Nephron progenitor cell (in vitro differentiated cells): ENCODE measurements at places on chromosomes 16 and 17.

DNA sequence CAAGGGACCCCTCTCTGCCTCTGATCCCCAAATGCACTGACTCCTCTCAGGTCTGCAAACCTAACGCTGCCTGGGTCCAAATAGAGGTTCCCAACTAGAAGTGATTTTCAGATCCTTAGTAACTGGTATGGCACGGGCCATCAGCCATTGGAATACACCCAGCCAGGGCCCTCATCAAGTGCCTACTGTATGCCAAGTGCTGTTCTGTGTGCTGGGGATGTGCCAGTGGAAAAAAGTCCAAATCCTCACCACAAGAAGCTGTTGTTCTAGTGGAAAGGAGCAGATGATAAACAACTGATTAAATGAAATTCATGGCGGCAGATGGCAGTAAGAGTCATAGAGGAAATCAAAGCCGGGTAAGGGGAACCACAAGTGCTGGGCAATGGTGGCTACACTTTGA lies 57.2 kb upstream of the MED9 start:
- no peak for DNase-seq

DNA sequence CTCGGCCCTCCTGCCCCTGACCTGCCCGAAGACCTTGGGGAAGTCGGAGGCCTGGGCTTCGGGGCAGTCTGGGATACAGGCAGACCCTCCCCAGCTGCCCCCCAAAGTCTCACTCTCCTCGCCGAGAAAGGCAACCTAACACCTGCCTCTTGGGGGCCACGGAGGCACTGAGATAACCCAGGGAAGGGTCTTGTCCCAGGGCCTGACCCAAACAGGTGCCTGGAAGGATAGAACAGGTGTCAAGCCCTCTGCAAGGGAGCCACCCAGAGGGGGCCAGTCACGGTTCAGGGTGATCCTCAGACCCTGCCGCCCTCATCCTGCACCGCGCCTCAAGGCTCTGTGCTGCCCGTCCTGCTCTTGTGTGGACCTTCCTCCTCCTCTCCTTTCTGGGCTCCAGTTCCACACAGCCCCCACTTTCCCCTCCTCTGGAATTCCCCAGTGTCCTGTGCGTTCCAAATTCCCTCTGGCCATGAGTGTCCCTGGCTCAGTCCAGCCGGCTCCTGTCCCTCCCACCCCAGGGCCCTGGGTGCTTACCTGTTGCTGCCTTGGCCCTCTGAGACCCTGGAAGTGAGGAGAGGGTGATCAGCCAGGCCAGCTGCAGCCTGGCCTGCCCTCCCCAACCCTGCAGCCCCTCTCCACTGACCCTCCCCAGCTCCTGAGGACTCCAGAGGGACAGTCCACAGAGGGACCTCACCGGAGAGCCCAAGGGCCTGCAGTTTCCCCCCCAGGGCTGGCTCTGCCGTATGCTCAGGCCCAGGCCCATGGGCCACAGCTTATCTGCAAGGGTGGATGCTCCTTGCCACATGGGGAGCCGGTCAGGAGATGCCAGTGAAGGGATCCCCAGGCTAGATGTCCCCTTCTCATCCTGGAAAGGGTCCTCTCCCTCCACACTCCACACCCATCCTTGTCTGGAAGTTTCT lies 3.8 kb downstream of the PRSS27 start:
- no peak for DNase-seq

- no peak for DNase-seq
These were observed 63.7 kb upstream of the SIAH1 start for GRCh38 chr16:48448841-48449481.

- no peak for DNase-seq
These were observed 1.1 kb downstream of the CTRB1 start for GRCh38 chr16:75219838-75220237.

DNA sequence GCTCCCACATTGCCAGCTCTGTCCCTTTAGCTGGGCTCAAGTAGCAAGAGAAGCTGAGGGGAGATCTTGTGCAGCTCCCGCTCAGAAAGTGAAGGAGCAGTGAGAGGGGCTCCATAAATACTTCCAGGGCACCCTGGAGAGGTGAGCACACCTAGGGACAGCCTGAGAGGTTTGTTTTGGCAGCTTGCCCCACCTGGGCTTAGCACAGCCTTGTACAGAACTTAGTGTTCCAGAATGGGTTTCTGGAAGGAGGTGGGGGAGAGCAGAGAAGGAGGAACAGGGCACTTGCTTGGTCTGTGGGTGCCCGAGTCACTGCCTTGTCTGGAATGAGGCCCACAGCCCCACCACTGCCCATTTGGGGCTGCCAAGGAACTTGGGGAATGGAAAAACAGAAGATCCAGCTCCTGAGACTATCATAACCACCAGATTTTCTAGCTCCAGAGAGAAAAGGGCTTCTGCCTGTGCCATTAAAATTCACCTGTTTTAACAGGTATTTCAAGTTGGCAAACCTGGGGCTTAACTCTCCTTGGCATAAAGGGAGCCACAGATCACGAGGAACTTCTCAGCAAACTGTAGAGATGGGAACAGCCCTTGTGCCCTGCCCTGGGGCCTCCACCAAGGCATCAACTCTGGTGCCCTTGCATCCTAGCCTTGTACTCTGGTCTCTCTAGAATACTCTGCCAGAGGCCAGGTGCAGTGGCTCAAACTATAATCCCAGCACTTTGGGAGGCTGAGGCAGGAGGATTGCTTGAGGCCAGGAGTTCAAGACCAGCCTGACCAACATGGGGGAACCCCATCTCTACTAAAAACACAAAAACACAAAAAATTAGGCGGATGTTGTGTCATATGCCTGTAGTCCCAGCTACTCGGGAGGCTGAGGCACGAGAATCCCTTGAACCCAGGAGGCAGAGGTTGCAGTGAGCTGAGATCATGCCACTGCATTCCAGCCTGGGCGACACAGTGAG lies 1.9 kb downstream of the PRR15L start:
- no peak for DNase-seq

DNA sequence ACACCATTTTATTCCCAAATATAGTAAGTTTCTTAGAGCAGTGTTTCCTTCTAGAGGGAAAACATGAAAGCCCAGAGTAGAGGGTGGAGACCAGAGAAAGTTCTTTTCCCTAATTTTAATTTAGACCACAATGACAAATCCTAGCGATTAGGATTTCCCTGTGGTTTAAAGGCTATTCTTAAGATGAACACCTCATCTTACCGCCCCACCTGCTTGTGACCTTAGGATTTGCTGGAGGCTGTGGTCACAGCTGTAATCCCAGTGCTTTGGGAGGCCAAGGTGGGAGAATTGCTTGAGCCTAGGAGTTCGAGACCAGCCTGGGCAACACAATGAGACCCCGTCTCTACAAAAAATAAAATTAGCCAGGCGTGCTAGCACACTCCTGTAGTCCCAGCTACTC lies 51.1 kb downstream of the GPRC5B start:
- DNase-seq, result no peak

GRCh38 chr17:77546772-77547241 lies 406.0 kb downstream of the SEC14L1 start:
- DNase-seq, result peak; percentile 43

DNA sequence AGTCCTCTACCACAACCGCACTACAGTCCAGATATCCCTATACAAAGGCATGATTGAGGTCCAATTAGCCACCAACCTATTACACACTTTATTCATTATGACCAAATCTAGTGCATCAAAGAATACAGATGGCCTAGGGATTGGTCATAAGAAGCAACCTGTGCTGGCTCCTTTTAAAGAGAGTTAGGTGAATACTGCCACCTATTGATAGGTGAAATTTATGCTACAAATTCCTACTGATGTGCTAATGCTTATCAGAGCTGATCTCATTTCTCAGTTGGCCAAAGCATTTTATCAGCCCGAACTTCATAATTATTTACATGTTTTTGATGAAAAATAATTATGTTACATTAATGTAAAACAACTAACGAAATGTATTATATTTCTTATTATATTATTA lies 166.3 kb downstream of the ANKFN1 start:
- no peak for DNase-seq

DNA sequence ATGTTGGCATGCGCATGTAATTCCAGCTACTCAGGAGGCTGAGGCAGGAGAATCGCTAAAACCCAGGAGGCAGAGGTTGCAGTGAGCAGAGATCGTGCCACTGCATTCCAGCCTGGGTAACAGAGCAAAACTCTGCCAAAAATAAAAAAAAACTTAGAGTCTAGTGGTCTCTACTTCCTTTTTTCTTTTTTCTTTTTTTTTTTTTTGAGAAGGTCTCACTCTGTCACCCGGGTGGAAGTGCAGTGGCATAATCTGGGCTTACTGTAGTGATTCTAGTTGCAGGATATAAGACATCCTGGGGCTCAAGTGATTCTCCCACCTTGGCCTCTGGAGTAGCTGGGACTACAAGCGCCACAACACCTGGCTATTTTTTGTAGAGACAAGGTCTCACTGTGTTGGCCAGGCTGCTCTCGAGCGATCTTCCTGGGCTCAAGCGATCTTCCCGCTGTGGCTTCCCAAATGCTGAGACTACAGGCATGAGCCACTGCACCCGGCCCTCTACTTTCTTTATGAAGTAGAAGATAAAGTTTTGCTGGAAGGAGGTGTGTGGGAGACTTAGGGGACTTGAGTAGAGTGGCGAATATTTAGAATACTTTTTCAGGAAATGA lies 47.9 kb upstream of the TAOK1 start:
- no peak for DNase-seq

DNA sequence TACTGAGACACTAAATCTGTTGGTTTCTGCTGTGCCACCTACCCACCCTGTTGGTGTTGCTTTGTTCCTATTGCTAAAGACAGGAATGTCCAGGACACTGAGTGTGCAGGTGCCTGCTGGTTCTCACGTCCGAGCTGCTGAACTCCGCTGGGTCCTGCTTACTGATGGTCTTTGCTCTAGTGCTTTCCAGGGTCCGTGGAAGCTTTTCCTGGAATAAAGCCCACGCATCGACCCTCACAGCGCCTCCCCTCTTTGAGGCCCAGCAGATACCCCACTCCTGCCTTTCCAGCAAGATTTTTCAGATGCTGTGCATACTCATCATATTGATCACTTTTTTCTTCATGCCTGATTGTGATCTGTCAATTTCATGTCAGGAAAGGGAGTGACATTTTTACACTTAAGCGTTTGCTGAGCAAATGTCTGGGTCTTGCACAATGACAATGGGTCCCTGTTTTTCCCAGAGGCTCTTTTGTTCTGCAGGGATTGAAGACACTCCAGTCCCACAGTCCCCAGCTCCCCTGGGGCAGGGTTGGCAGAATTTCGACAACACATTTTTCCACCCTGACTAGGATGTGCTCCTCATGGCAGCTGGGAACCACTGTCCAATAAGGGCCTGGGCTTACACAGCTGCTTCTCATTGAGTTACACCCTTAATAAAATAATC lies 14.6 kb downstream of the STH start:
- no peak for DNase-seq

- no peak for DNase-seq
These were observed 281.5 kb downstream of the TOX3 start for GRCh38 chr16:52265446-52265861.

DNA sequence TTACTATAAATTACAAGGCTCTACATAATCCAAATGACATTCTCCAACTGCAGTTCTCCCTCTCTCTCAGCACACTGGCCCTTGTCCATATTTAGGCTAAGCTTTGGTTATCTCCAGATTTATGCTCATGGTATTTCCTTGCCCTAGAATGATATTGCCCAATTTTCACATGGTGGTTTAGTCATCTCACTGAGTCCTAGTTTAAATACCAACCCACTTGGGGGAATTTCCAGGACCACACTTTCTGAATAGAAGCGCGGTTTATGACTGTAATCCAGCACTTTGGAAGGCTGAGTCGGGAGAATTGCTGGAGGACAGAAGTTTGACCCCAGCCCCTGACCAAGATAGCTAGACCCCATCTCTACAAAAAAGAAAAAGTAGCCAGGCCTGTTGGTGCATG lies 280.1 kb upstream of the MON1B start:
- no peak for DNase-seq

- no peak for DNase-seq
These were observed 25.5 kb upstream of the SSTR2 start for GRCh38 chr17:73139296-73139695.

DNA sequence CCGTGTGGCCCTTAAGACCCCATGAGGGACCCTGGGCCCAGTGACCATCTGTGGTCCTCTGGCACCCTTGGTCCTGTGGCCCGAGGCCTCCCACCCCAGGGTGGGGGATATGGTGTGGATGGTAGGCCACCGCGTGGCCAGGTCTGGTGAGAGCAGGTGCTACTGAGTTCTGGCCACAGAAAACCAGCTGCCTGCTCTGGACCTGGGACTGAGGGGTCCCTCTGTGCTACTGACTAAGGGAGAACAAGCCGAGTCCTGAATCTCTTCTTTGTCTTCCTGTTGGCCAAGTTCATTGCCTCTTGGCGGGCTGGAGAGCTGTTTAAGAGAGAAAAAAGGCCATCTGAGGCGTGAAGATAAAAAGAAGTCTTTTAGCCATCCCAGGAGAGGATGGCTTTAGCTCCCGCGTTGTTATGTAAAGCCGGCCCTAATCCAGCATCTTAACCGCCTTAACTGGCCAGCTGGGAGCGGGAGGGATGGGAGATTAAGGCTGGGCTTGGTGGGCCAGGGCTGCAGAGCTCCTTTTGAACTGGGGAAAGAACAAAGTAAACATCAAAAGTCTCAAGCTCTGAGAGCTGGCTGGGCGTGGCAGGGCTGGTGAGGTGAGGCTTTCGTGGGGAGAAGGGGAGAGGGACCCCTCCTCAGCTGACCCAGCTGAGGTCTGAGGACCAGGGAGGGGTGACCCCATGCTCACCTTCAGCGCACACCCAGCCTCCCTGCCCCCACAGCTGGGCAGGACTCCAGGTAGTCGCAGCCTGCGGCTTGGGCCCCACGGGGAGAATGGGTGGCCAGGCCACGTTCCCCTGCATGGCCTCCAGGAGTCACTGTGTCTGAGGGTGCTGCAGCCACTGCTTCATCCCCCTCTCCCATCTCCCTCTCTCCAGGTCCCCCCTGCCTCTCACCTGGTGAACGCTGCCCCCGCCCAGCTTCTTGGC lies 62.4 kb downstream of the NKD1 start:
- DNase-seq, result no peak

- no peak for DNase-seq
These were observed 11.2 kb upstream of the ORAI3 start for GRCh38 chr16:30937692-30938091.

DNA sequence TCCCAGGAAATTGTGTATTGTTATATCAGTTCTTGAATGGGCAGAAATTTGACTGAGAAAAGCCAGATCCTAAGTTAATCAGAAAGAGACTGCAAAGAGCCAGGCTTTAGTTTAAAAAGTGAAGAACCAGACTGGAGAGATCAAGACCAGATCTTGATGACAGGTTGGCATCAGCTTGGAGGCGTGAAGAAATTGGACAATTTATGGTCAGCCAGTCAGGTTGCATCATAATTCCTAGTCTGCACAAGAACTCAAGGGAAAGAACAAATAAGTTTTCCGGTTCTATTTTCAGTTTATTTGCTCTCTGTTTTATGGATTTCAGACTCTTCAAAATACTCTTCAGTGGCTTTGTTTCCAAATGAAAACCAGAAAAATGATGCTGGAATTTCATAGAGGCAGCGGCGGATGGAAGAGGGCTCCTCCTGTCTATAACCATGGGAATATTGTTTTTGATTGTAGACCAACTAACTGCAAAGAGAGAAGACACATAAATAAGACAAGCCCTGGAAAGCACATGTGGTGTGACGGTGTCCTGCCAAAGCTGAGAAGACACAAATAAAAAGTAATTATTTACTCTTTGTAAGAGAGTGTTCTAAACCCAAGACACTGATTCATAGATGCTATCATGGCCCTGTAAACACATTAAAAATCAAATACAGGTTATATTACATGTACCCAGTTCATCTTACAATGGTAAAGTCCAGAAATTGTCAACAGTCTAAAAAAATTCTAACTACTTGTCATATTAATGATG lies 91.7 kb downstream of the PCTP start:
- no peak for DNase-seq

GRCh38 chr17:61442878-61443474 lies 9.2 kb upstream of the TBX4 start:
- DNase-seq, result no peak

GRCh38 chr16:84239141-84239769 lies 557 bp downstream of the KCNG4 start:
- no peak for DNase-seq
